ENCODE measurements at places on chromosomes 5 and 9. TPM values are rescaled to one million over a fixed set of nuclear protein-coding genes. Genes with fewer than 3 reads are reported as not detected.

The RORB gene
- total RNA-seq, result not detected

The CKMT2 gene
- not detected for total RNA-seq

GRCh38 chr9:131667576-131667975 lies 72.3 kb downstream of the RAPGEF1 start:
- no peak for DNase-seq

- DNase-seq, result no peak
Measured at GRCh38 chr5:124206540-124206939, 539.9 kb downstream of the ZNF608 start.

DNA sequence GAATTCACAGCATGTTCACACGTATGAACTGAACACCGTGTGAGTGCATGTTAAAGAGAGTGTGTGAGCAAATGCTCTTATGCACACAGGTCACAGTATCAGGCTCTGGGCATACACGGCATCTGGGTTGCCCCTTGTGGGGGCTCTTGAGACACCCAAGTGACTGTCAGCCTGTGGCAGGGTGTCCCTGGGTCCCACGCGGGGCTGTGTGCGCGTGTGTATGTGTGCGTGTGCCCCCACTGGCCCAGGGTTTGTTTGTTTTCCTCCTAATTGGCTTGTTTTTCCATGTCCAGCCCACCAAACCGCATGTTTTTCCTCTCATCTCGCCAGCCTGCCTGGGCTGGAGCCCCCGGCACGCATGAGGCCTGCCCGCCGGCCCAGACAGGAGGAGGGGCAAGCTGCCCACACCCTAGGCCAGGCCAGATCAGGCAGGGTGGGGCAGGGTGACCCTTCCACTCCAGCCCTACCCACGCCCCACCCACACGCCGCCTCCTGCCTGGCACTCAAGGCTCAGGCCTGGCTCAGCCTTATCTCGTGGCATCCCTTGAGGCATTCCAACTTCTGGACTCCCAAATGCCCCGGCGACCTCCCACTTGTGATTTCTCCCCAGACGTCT lies 28.8 kb downstream of the CNTFR start:
- no peak for DNase-seq

DNA sequence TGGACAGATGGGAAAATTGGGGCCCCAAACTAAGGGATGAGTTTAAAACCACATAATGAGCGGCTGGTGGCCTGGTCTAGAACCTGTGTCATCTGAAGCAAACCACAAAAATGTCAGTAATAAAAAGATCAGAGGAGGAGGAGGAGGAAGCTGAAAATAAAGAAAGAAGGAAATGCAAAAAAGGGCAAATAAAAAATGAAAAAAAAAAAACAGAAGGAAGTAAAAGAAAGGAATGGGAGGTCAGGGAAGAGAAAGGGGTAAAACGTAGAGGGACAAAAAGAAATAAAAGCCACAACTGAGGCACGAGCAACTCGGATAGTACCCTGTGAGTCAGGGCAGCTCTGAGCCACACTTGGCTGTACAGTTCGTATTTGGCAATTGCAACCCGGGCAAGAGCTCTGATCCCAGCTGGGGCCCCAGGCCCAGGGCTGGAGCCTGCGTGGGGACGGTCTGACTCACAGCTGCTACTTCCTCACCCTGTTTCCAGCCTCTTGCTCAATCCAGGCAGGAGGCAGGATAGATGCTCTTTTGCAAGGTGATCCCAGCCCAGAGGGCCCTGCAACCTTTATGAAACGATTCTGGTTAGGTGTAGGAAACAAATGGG lies 137.9 kb upstream of the TRIM32 start:
- peak; percentile 82 for DNase-seq

GRCh38 chr5:139565411-139566305 lies 4.5 kb downstream of the UBE2D2 start:
- no peak for DNase-seq

- DNase-seq, result no peak
Measured at GRCh38 chr5:95178046-95178651, 106.7 kb downstream of the MCTP1 start.

DNA sequence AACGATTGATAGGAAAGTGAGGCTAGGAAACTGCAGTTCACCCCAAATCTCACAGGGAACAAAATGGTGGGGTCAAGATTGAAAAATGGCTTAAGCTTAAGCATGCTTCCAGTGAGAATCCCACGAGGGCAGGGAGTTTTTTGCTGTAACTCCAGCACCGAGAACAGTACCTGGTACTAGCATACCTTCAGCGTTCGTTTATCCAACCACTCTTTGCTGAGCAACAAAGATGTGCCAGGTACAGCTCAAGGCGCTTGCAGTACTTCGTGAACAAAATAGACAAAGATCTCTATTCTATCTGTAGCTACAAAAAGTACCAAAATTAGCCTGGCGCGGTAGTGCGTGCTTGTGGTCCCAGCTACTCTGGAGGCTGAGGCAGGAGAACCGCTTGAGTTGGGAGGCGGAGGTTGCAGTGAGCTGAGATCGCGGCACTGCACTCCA lies 778 bp upstream of the PPP6C start:
- DNase-seq, result no peak

- no peak for DNase-seq
Measured at GRCh38 chr9:121021301-121021700, 28.8 kb downstream of the C5 start.

GRCh38 chr9:68669218-68669617 lies 35.8 kb upstream of the PIP5K1B start:
- DNase-seq, result peak; percentile 0
